A549 treated with GW870086 at 1 μM for 4 hours (cell line): ENCODE measurements at places on chromosomes 2 and 18. TPM values are rescaled to one million over a fixed set of nuclear protein-coding genes. Genes with fewer than 3 reads are reported as not detected.

Gene REG3A
- total RNA-seq: not detected in 5 replicates

Gene ALPG
- 0.24 to 0.47 TPM (median 0.38 TPM) in 5 replicates for total RNA-seq

Gene ATF2
- 14.0 to 19.9 TPM (median 17.9 TPM) in 5 replicates for total RNA-seq

Gene SRD5A2
- total RNA-seq: 0.02 to 0.06 TPM (median 0.05 TPM) in 4 of 5 replicates, not detected in the other

Gene KATNAL2
- total RNA-seq: 1.5 to 2.9 TPM (median 1.9 TPM) in 5 replicates

Gene ECEL1
- total RNA-seq: 0.08 to 0.32 TPM (median 0.23 TPM) in 4 of 5 replicates, not detected in the other

Gene LRP2
- not detected in 5 replicates for total RNA-seq

Gene ANKRD62
- not detected in 5 replicates for total RNA-seq

Gene CCT4
- 303 to 328 TPM (median 323 TPM) in 5 replicates for total RNA-seq

Gene SMC6
- 22.6 to 33.4 TPM (median 30.2 TPM) in 5 replicates for total RNA-seq

Gene SLC23A3
- total RNA-seq: 0.39 to 1.6 TPM (median 0.51 TPM) in 5 replicates

Gene LYG1
- total RNA-seq: 0.93 to 2.2 TPM (median 1.6 TPM) in 5 replicates

Gene TOGARAM2
- total RNA-seq: 0.09 to 0.28 TPM (median 0.19 TPM) in 5 replicates

Gene FOXI3
- 0.06 TPM in 1 of 5 replicates, not detected in the others for total RNA-seq

Gene TGFA
- total RNA-seq: 4.4 to 5.2 TPM (median 4.7 TPM) in 5 replicates

Gene SH3RF3
- 0.49 to 0.66 TPM (median 0.57 TPM) in 5 replicates for total RNA-seq

Gene CCDC148
- total RNA-seq: 0.26 to 1.1 TPM (median 0.62 TPM) in 5 replicates

Gene ZEB2
- total RNA-seq: 4.0 to 8.3 TPM (median 6.4 TPM) in 5 replicates

Gene CHRND
- total RNA-seq: not detected in 5 replicates

Gene KANSL3
- total RNA-seq: 19.6 to 26.2 TPM (median 23.4 TPM) in 5 replicates

Gene CNNM3
- total RNA-seq: 8.4 to 12.9 TPM (median 10.9 TPM) in 5 replicates

Gene MEP1B
- total RNA-seq: 0.05 TPM in 1 of 5 replicates, not detected in the others

Gene MRO
- total RNA-seq: 0.08 to 0.47 TPM (median 0.26 TPM) in 4 of 5 replicates, not detected in the other

Gene OSR1
- total RNA-seq: 6.3 to 10.3 TPM (median 7.0 TPM) in 5 replicates

Gene UGT1A5
- 0.09 to 0.13 TPM in 2 of 5 replicates, not detected in the others for total RNA-seq

Gene SLC30A3
- 3.0 to 4.1 TPM (median 3.5 TPM) in 5 replicates for total RNA-seq

Gene PIGN
- total RNA-seq: 8.5 to 11.6 TPM (median 10.4 TPM) in 5 replicates

Gene ZRANB3
- 4.3 to 6.6 TPM (median 6.2 TPM) in 5 replicates for total RNA-seq

Gene UGGT1
- 16.4 to 22.9 TPM (median 21.8 TPM) in 5 replicates for total RNA-seq

Gene RTP5
- not detected in 5 replicates for total RNA-seq

Gene ICOS
- total RNA-seq: not detected in 5 replicates

Gene ADAM23
- 5.5 to 9.9 TPM (median 9.5 TPM) in 5 replicates for total RNA-seq
